ENCODE measurements at places on chromosomes 11 and 22. TPM values are rescaled to one million over a fixed set of nuclear protein-coding genes. Genes with fewer than 3 reads are reported as not detected.

DNA sequence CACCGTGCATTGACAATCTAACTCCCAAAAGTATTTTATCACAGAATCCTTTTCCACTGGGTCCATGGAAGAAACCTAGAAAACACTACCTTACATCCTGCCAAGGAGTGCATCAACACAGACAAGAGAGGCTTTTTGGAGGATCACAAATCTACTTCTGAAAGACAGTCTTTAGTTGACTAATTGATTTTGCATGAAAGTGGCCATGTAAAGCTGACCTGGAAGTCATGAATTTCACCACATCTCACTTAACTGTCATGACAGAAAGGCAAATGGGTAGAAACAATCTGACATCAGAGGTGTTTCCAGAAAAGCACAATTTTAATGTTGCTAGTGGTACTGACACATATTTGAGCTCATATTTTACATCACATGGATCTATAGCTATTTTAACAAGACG is 101.6 kb downstream of the FAM76B start:
- DNase-seq, result no peak

- no peak for DNase-seq
Measured at GRCh38 chr22:47835726-47836125, 1073.3 kb downstream of the TBC1D22A start.

- DNase-seq, result no peak
Measured at GRCh38 chr22:24601217-24602104, 1.5 kb upstream of the GGT1 start.

DNA sequence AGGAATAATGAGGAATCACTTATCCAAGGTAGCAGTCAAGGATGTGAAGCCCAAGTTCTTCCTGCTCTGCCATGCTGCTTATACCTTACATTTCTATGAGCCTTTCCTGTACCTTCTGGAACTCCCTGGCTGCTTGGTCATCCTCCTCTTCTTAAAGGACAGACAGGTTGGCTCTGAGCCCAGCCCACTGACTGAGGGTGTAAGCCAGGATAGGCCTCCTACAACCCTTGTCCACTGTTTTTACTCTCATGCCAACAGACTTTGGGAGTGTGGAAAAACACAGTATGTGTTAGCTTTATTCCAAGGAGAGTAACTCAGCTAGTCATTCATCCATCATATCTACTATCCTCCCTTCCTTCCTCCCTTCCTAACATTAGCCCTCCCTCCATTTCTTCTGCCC is 47.5 kb downstream of the IRAG1 start:
- DNase-seq, result no peak

DNA sequence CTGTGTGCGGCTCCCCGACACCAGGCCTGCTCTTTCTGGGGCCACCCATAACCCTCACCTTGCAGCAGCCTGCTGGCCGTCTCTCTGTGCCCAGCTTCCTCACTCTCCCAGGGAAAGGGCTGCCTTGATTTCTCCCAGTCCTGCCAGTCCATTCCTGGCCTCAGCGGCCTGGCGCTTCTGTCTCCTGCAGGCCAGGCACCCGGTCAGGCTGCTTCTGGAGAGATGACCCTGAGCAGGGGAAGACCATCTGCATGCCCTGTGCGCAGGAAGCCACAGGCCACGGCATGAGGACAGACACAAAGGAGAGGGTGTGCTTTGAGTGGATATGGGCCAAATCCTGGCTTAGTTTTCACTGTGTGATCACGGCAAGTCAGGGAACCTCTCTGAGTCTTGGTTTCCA is 86.2 kb downstream of the TSPAN18 start:
- DNase-seq, result no peak

GRCh38 chr11:111623527-111624030 is 21.3 kb downstream of the SIK2 start:
- no peak for DNase-seq

- DNase-seq, result peak; percentile 93
Measured at GRCh38 chr11:68038718-68039525, at the start of gene TCIRG1. Gene TCIRG1, plus strand, starts transcription at chr11:68039025. Its CDS starts 2,247 bp downstream, at chr11:68041272.

GRCh38 chr11:61254403-61255025 is 13.5 kb downstream of the PGA5 start:
- peak; percentile 48 for DNase-seq

The MS4A12 gene
- not detected for total RNA-seq

- DNase-seq, result no peak
Measured at GRCh38 chr22:24181996-24182899, 961 bp downstream of the SUSD2 start.

DNA sequence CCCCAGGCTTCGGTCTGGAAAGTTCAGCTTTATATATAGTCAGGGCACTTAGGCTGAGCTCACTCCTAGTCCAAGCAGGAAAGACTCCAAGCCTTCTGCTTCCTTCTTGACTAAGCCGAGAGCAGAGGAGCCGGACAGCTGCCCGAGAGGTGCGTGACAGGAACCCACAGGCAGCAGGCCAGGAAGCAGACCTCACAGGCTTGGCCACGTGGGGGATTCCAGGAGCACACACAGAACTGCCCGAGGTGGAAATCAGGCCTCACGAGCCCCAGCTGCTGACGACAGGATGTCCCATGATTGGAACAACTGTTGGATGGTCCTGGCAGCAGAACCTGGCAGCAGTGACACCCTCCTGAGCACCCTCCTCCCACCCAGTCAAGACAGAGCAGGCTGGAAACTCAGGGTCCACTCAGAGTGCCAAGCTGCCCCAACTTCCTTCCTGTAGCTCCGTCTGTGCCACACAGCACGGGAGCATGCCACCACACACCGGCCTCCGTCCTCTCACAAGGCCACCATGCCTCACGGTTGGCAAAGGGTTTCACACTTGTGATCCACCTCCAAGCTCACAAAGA is 5.4 kb downstream of the PLA2G6 start:
- peak; percentile 34 for DNase-seq

- no peak for DNase-seq
Measured at GRCh38 chr11:73629907-73630306, 16.5 kb upstream of the PLEKHB1 start.

GRCh38 chr11:44096360-44097185 is 1.1 kb downstream of the EXT2 start:
- DNase-seq, result no peak

The HMOX1 gene
- 2.9 TPM for total RNA-seq

DNA sequence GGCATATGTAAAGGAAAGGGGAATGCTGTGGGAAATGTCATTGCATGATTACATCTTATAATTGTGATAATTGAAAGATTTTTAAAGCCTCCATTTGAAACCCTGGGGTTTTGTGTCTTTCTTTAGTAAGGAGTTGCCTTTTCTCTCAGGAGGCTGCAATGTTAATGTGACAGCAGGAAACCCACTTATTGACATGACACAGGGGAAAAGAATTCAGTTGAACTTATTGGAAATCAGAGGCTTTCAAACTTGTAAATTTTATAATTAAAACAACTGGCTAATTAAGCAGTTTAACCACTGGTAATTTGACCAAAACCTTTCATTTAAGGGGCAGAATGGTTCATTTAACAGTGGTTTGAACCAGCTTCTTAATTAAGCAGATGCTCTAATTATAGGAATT is 31.2 kb downstream of the MRPL48 start:
- no peak for DNase-seq

The ZNRD2 gene
- 15.9 TPM for total RNA-seq

The PIWIL4 gene
- 7.7 TPM for total RNA-seq

Data from frontal cortex (tissue), 4 donors.